Cardiac muscle cell (in vitro differentiated cells and primary cell): ENCODE measurements at places on chromosomes 1 and 21. TPM values are rescaled to one million over a fixed set of nuclear protein-coding genes. Genes with fewer than 3 reads are reported as not detected.

- DNase-seq: no peak
Measured at GRCh38 chr1:205843036-205843859, 6.7 kb downstream of the PM20D1 start.

Gene OR2G6
- polyA plus RNA-seq: not detected in 2 replicates

GRCh38 chr21:34845521-34846451 is 177.0 kb downstream of the CLIC6 start:
- no peak for DNase-seq

GRCh38 chr1:14881775-14882672 is 271.5 kb upstream of the TMEM51 start:
- DNase-seq: peak; percentile 25

Gene GUCA2B
- polyA plus RNA-seq: not detected in 2 replicates

DNA sequence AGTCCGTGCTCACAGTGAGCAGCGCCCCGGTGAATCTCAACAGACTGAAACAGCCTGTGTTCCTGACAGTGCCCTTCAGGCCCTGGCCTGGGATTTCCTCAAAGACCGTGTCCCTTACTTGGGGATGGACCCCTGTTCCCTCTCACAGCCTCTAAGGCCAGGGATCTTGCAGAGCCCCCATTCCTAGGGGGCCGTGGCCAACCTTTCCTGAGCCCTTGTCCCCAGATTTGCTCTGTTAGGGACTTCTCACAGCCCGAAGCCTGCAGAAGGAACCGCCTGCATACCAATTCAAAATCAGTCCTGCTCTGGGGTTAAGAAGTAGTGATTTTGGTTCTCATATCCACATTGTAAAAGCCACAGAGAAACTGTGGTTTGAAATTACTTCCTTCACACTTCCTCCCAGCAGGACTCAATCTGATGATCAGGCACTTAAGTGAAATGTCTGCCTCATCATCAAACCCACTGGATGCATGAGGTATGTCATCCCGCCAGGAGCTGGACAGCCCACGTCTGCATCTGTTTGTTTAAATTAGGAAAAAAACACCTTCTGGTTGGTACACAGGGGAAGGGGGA is 14.9 kb downstream of the ABCA4 start:
- no peak for DNase-seq
